ENCODE measurements at places on chromosomes 7 and 10.

DNA sequence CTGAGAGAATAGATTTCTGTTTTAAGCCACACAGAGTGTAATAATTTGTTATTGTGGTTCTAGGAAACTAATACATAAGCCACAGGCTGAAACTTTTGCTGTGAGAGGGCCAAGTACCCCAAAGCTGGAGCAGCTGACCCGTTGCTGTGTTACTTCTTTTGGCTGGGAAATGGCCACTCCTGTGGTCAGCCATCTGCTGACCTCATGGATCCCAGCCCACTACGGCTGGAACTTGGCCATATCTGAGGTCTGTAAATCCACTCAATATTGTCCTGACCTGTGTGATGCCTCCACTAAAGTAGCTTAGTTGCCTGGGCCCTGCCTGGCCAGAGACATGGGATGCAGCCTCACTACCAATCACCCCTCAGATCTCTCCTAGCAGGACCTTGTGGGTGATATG lies 17.4 kb upstream of the LOXL4 start:
- DNase-seq: no peak

- no peak for DNase-seq
Measured at GRCh38 chr10:1629326-1630198, 107.8 kb downstream of the ADARB2 start.

GRCh38 chr10:72335394-72336258 lies 19.1 kb downstream of the DNAJB12 start:
- no peak for DNase-seq

DNA sequence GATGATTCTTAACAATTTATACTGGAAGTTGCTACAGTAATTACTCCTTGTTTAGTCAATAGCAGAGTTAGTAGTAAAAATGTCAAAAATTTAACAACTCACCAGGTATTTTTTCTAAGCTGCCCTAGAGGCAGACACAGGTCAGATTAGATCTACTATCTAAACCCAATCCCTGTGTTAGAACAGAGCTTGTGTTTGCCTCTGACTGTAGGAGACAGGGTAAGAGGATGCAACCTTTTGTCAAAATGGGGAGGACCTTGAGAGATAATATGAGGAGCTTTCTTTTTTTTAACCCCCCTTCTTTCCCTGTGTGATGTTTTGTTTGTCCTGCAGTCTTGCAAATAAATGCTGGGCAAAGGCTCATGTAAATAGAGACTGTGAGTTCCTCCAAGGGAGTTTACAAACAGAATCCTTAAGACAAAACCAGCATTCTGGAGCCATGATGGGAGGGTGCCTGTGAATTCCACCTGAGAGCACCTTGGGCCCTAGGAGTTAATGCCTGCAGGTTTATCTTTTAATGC lies 353.1 kb downstream of the GATA3 start:
- no peak for DNase-seq

- DNase-seq: no peak
Measured at GRCh38 chr7:107813524-107813923, 10.5 kb upstream of the SLC26A3 start.

GRCh38 chr7:54769203-54769602 lies 10.2 kb upstream of the SEC61G start:
- DNase-seq: no peak

- DNase-seq: peak; percentile 20
Measured at GRCh38 chr10:36538953-36539586, 586.3 kb upstream of the ANKRD30A start.

DNA sequence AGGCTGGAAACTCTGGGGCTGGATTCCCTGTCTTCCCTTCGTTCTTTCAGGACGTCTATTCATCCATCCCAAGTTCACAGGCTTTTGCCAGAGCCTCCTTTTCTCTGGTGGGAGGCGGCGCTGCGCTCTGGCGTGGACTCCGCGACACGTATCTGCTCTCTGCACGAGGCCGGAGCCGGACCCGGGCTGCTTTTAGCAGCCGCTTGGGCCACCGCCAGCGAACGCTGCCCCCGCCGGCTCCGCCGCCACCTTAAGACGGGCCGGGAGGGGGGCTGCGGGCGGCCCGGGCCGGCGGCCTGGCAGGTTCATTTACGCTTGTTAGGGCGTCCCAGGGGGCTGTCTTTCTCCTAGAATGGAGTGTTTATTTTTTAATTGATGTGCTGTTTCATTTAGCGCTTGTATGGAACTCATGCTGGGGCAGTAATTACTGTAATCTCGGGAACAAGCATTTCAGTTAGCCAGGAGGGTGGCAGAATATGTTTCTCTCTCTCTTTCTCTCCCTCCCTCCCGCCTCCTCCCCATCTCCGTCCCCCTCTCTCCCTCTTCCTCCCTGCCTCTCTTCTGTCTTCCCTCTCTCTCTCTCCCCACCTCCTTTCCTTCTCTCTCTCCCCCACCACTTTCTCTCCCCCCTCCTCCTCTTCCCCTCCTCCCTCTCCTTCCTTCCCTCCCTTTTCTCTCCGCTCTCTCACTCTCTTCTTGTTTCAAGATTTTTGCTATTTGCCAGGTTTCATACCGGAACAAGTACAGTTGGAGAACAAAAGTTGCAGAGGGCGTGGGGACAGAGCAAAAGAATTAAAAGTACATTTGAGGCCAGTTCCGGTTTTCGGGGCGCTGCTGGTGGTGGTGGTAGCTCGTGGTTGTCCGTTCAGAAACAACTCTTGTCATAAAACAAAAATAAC lies 1.3 kb upstream of the FZD8 start:
- no peak for DNase-seq

All from SHP77 (cell line).